ENCODE measurements at places on chromosomes 1 and 21.

GRCh38 chr1:196459383-196459782 is 148.9 kb downstream of the KCNT2 start:
- no peak for DNase-seq

GRCh38 chr1:180424848-180425457 is 77.4 kb downstream of the ACBD6 start:
- DNase-seq = no peak

DNA sequence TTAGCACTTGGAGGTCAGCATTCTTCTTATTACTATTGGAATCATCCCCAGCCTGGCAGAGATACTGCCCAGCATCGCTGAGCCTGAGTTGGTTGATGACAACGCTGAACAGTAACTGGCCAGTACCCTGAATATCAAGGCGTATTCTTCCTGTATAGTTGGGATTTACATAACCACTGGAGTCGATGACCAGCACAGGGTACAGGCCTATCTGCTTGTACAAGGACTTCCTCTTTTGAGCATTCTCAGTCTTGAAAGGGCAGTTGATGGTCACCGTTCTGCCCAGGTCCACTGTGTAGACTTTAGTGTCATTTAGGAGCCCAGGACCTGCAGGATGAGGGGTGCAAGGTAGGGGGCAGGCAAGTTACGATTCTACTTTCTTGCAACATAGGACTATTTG is 8.8 kb downstream of the PIGR start:
- peak; percentile 54 for DNase-seq

GRCh38 chr1:1996207-1996651 is 7.4 kb downstream of the CFAP74 start:
- DNase-seq = peak; percentile 79

GRCh38 chr1:217911908-217912307 is 280.8 kb downstream of the SPATA17 start:
- DNase-seq = no peak

DNA sequence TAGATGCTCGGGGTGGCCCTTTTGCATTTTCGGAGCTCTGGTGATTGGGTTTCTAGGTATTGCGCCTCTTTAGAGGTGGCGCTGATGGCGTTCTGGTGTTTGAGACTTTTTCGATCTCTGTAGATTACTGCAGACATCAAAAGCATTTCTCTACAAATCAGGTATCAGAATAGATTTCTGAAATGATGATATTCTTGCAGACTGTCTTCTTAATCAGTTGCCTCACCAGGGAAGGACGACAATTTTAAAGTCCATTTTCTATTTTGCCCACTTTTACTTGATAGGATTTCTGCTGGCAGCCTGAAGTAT is 65.2 kb upstream of the VAMP3 start:
- no peak for DNase-seq

DNA sequence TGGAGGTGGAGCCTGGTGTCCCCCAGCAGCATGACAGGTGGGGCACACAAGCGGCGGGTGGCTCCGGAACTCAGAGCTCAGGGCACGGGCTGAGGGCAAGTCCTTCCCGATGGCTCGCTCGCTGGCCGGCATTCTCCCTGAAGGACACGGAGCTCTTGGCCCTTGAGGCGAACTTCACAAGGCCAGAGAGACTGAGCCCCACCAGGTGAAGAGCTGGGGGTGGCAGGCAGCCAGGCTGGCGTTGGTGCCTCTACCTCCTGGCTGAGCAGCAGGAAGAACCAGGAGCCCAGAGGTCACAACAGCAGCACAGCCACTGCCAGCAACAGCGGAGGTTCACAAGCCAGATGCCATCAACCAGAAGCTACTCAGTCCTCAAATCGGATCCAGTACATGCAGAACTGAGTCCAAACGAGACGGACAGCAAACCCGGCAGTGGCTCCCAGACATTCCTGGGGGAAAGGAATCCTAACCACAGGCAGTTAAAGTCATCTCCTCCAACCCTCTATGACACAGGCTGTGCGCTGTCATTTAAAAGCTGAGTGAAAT is 54.1 kb downstream of the NPHP4 start:
- DNase-seq = no peak
